ENCODE measurements at places on chromosomes 3 and 15. TPM values are rescaled to one million over a fixed set of nuclear protein-coding genes. Genes with fewer than 3 reads are reported as not detected.

DNA sequence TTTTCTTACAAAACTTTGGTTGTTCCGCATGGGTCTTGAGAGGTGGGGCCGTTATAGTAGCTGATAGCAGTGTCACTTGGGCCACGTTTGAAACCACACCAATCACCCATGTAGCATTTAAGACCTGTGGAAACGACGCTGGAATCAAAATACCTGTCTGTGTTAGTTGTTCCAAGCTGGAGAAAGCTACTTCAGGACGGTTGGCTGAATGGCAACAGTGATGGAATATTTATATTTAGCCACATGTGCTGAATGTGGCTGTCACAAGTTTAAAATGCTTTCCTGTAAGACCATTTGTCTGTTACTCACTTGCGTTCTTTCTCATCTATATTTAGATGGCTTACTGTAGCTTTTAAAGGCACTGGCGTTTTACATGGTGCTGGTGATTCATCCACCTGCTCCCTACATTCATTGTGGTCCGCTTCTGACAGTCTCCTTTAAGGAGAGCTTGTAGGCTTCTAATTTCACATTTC is 1.4 kb downstream of the DNAJA4 start:
- no peaks in the 10 kb centered on the region for H3K36me3 ChIP-seq
- peaks cover 2% of the 10 kb centered on the region for H3K27me3 ChIP-seq
- no peak for DNase-seq
- H3K4me3 ChIP-seq, result no peak overlapping the region
- H3K4me1 ChIP-seq, result peaks cover 13% of the 10 kb centered on the region

DNA sequence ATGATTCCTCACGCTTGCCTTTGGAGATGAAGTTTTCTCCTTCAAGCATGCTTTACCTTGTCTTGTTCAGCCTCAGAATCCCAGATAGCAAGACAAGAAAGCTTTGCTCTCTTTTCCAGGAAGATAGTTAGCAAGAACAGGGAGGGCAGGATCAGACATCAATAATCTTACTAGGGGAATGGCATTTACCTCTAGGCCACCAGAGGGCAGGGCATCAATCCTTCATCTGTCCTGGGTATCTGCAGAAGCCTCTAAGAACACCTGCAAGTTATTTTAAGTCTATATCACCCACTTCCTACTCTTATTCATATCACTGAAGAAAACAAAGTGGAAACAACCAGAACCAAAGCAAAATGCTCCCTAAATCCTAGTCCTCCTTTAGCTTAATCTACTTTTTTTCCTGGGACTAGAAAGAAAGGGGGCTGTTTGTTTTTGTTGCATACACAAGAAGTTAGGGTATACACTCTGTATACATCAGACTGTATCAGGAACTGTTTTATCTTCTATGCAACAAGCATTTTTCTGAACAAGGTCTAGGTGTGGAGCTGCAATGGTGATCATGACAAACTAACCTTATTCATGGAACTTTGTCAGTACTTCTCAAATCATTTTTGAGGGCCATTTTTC is 862.5 kb downstream of the CADM2 start:
- no peak overlapping the region for H3K4me3 ChIP-seq
- H3K36me3 ChIP-seq, result peaks cover 2% of the 10 kb centered on the region

DNA sequence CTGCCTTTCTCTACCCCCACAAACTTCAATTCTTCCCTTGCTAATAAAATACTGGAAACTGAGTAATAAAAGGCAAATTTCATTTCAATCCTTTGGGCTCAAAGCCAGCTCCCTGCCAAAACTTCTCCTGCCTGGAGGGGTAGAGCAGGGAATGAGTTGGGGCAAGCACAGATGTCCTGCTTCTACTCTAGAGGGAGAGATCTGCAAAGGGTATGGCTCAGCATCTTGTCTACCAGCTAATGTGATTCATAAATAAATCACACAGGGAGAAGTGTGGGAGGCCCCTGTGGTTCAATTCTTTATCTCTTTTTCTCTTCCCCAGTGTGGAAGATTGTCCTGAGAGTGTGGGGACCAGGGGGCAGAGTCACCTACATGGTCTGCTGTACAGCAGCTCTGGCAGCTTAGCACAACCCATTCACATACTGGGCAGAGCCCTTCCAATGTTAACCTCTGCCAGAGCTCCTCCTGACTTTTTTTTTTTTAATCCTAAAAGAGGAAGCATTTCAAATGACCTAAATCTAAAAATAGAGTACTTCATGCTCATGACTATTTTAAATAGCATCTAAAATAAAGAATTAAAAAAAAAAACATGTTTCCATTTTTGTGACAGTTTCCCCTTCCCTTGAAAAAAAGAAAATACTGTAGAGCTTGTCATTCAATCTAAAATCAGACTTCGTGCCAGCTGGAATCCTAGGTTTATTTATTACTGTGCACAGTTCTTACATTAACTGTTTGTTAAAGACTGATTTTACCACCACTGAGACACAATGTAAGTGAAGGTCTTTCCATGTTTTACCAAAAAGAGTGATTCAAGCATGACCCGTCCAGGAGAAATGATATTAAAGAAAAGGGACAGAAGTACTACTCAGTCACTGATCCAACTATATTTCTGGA is 1083.7 kb upstream of the CFAP20DC start:
- H3K36me3 ChIP-seq, result peaks cover 2% of the 10 kb centered on the region
- H3K4me3 ChIP-seq, result no peak overlapping the region
- H3K4me1 ChIP-seq, result peaks cover 15% of the 10 kb centered on the region
- peak overlapping the region; percentile 55 for H3K27ac ChIP-seq

DNA sequence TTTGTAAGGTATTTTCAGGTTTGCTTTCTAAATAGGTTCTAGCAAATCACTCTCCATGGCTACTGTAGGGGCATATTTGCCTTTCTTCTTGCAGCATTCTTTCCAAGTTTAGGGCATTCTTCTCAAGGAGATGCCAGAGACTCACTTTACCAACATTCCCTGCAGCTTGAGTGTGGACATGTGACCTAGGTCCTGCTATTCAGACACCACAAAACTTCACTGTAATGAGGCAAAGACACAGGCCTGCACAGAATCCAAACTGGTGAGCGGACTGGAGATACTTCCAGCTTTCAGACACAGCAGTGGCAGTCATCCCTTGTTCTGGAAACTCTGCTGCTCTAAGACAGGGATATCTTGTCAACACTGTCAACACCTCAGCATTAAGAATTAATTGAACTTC is 146.4 kb upstream of the PFN2 start:
- no peaks in the 10 kb centered on the region for H3K27me3 ChIP-seq
- H3K4me1 ChIP-seq, result peaks cover 39% of the 10 kb centered on the region
- no peak for DNase-seq

DNA sequence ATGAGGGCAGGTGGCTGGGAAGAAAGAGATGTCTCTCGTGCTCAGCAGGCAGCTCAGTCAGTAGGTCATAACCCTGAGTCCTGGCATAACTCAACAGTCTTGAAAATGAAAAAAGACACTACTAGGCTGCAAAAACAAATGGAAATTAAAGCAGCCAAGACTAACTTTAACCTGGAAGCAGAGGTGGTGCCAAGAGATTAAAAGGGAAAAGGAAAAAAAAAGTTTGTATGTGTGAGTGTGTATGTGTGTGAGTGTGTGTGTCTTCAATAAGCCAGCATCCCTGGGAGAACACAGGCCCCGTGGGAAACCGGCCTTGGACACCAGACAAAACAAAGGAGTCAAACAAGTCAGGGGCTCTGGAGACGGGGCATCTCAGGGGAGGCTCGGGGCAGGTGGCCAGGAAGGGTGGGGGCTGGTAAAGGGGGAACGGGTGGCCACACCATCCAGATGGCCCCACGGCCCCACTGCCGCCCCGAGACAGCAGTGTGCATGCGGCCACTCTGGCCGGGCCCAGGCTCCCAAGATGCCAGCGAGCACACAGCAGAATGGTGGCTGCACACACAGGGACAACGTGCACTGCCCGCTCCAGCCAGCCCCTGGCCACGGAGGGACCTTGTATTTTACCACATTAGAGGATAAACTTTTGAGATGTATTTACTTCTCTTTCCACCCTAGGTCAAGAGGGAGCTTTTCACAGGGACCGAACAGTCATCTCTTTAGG is 23.8 kb downstream of the CYFIP1 start:
- H3K4me1 ChIP-seq, result peaks cover 50% of the 10 kb centered on the region
- peak overlapping the region; percentile 67 for H3K27ac ChIP-seq
- no peak for DNase-seq
- H3K36me3 ChIP-seq, result no peaks in the 10 kb centered on the region

- no peaks in the 10 kb centered on the region for H3K36me3 ChIP-seq
- H3K27ac ChIP-seq, result no peak overlapping the region
- H3K4me1 ChIP-seq, result peaks cover 7% of the 10 kb centered on the region
- DNase-seq, result peak; percentile 44
Observed at GRCh38 chr15:78360367-78360801, 20.2 kb downstream of the CRABP1 start.

- H3K4me1 ChIP-seq, result no peaks in the 10 kb centered on the region
- no peaks in the 10 kb centered on the region for H3K36me3 ChIP-seq
- no peak for DNase-seq
- H3K27me3 ChIP-seq, result no peaks in the 10 kb centered on the region
- H3K27ac ChIP-seq, result no peak overlapping the region
- H3K4me3 ChIP-seq, result no peak overlapping the region
Observed at GRCh38 chr3:102060814-102061213, 211.5 kb downstream of the NFKBIZ start.

GRCh38 chr3:59142556-59142955 is 92.7 kb upstream of the CFAP20DC start:
- H3K4me3 ChIP-seq, result no peak overlapping the region
- peaks cover 4% of the 10 kb centered on the region for H3K36me3 ChIP-seq
- DNase-seq, result no peak
- no peak overlapping the region for H3K27ac ChIP-seq

DNA sequence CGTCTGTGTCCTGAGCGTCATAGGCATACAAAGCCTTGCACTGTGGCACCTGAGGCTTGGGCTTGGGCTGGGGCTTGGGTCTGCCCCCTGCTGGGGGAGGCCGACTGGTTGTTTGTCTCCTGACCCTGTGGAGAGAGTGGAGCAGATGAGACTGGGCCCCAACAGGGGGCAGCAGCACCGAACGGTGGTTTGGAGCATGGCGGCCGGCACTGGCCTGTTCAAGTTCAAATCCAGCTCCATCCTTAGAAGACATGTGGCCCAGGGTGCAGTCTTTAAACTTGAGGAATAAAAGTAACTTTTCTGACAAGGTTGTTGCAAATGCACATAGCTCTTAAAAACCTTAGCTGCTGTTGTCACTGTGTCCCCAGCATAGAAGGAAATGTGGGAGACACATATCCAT is 33.3 kb downstream of the CCNB2 start:
- no peak overlapping the region for H3K27ac ChIP-seq
- no peak overlapping the region for H3K4me3 ChIP-seq
- no peaks in the 10 kb centered on the region for H3K4me1 ChIP-seq
- DNase-seq, result no peak
- H3K27me3 ChIP-seq, result no peaks in the 10 kb centered on the region
- peaks cover 49% of the 10 kb centered on the region for H3K36me3 ChIP-seq

GRCh38 chr3:162658003-162658402 is 1161.4 kb downstream of the OTOL1 start:
- H3K4me1 ChIP-seq, result no peaks in the 10 kb centered on the region
- no peaks in the 10 kb centered on the region for H3K27me3 ChIP-seq
- H3K36me3 ChIP-seq, result no peaks in the 10 kb centered on the region
- no peak overlapping the region for H3K27ac ChIP-seq
- H3K4me3 ChIP-seq, result no peak overlapping the region

DNA sequence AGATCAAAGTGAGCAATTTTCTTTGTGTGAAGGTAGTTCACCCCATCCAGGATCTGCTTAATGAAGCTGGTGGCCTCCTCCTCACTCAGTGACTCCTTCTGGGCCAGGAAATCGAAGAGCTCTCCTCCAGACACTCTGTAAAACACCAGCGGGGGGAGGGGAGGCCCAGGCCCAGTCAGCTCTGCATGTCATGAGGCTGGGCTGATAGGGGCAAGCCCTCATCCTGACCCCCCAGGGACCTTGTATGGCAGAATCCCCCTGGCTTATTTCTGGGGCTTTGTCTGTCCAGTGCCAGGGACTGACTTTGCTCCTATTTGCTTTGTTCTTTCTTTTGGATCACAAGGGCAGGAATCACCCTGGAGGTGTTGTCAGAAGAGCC is 74.9 kb downstream of the DAPK2 start:
- no peak overlapping the region for H3K27ac ChIP-seq
- H3K4me3 ChIP-seq, result no peak overlapping the region
- H3K27me3 ChIP-seq, result no peaks in the 10 kb centered on the region
- H3K4me1 ChIP-seq, result peaks cover 23% of the 10 kb centered on the region
- no peaks in the 10 kb centered on the region for H3K36me3 ChIP-seq
- peak; percentile 32 for DNase-seq

DNA sequence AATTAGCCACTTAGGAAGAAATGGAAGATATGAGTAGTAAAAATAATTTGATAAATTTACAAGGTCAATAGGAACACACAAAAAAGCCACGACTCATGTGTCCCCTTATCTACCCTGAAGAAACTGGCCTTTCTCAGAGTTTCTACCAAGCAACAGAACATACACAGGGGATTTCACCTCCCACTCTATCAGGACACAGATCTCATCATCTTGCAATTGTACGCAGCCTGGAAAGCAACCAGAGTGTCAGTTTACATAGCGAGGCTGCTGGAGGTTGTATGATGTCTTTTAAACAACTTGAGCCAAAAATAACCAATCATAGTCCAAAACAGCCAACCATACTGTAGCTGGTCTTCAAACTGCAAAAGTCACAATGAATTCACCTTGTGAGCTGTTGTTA is 19.7 kb upstream of the LMOD3 start:
- H3K27ac ChIP-seq, result no peak overlapping the region
- H3K27me3 ChIP-seq, result no peaks in the 10 kb centered on the region
- H3K36me3 ChIP-seq, result no peaks in the 10 kb centered on the region
- H3K4me3 ChIP-seq, result no peak overlapping the region

GRCh38 chr15:75065467-75065850 is 42.1 kb downstream of the PPCDC start:
- H3K4me3 ChIP-seq, result no peak overlapping the region
- H3K4me1 ChIP-seq, result peaks cover 35% of the 10 kb centered on the region
- H3K36me3 ChIP-seq, result peaks cover 8% of the 10 kb centered on the region
- no peak for DNase-seq
- peak overlapping the region; percentile 73 for H3K27ac ChIP-seq
- H3K27me3 ChIP-seq, result no peaks in the 10 kb centered on the region

DNA sequence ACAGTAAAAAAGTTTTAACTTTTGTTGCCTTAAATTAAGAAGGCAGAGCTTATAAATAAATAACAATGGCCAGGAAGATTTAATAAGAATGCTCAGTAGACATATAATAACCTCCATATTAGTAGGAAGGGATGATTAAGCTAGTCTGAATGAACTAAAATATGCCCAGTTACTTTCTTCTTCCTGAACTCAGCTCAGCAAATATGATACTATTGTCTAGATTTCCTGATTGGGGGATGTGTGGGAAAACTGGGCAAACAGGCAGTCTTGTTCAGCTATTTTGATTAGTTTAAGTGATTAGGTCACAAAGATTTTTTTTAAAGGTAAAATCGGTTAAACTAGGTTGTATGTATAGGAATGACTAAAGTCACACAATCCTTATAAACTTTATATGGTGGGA is 167.2 kb upstream of the SLC2A2 start:
- H3K36me3 ChIP-seq, result peaks cover 6% of the 10 kb centered on the region
- H3K4me3 ChIP-seq, result no peak overlapping the region
- H3K27ac ChIP-seq, result no peak overlapping the region
- peaks cover 32% of the 10 kb centered on the region for H3K4me1 ChIP-seq
- DNase-seq, result no peak
- no peaks in the 10 kb centered on the region for H3K27me3 ChIP-seq

- no peaks in the 10 kb centered on the region for H3K4me1 ChIP-seq
- H3K27me3 ChIP-seq, result no peaks in the 10 kb centered on the region
- DNase-seq, result no peak
- H3K27ac ChIP-seq, result no peak overlapping the region
- H3K36me3 ChIP-seq, result peaks cover 10% of the 10 kb centered on the region
Observed at GRCh38 chr3:138282836-138283235, 46.8 kb downstream of the NME9 start.

NDN gene
- total RNA-seq, result 50.4 TPM

TRH gene
- total RNA-seq, result not detected

FEZF2 gene
- total RNA-seq, result not detected

JMJD7 gene
- total RNA-seq, result 5.2 TPM

GOLGA8M gene
- 4.8 TPM for total RNA-seq

EBLN2 gene
- 3.3 TPM for total RNA-seq

PLA2G4D gene
- total RNA-seq, result not detected

PIF1 gene
- 5.9 TPM for total RNA-seq

GOLGA6A gene
- 0.12 TPM for total RNA-seq
